ENCODE measurements at places on chromosomes 12 and 14. TPM values are rescaled to one million over a fixed set of nuclear protein-coding genes. Genes with fewer than 3 reads are reported as not detected.

HVCN1 gene
- not detected for total RNA-seq

CD163L1 gene
- total RNA-seq: 8.1 TPM

FIGNL2 gene
- total RNA-seq: not detected

HPD gene
- 0.17 TPM for total RNA-seq

STYX gene
- total RNA-seq: 22.9 TPM

SLC35E3 gene
- total RNA-seq: 10.7 TPM

TRIM9 gene
- total RNA-seq: not detected

GPN3 gene
- total RNA-seq: 30.4 TPM

CCDC196 gene
- total RNA-seq: not detected

GRCh38 chr12:54075409-54075808 is 21.8 kb downstream of the HOXC4 start:
- DNase-seq: no peak

GRCh38 chr14:63840981-63841380 is 11.8 kb upstream of the SYNE2 start:
- DNase-seq: no peak

DNA sequence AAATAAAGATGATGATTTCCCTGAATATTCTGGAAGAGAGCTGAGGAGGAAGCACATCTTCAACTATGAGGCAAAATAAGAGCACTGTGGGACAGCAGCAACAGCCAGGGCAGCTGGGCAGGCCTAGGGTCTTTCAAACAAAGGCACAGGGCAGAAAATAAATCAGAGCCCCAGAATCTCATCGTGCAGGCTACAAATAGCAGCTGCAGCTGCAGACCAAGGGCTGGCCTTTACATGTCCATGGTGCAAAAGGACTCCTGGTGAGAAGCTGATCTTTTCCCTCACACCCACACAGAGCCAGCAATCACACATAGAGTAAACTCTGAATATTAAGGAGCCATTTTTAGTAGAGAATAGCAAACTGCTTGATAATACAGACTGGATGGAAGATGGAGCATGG is 13.6 kb upstream of the MYBPC1 start:
- DNase-seq: no peak

- DNase-seq: no peak
Observed at GRCh38 chr12:105676694-105677093, 346.2 kb downstream of the C12orf75 start.

- DNase-seq: no peak
Observed at GRCh38 chr12:3741882-3742672, 10.8 kb downstream of the CRACR2A start.

DNA sequence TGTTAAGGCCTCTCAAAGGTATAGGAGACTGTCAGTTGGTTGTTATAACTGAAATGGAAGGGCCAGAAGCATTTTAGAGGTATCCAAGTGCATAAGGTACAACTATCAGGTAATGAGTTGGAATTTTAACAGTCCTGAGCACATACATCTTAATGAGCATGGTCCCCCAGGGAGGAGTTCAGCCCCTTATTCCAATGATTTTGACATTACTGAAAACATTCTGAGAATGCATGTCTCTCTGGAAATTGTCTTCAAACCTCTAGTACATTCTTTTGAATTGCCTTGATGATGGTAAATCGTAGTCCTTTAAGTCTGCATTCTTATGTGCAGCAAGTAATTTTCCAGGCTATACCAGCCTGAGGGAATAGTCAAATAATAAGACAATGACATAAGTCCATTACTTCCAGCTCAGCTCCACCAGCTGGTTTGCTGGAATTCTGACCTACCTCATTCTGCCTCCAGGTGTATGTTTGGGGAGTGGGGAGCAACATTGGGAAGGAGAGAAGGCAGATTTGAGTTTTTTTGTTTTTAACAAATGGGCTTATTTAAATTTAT is 239.2 kb downstream of the MSRB3 start:
- no peak for DNase-seq

- DNase-seq: no peak
Observed at GRCh38 chr12:131082290-131083194, 128.8 kb downstream of the ADGRD1 start.

DNA sequence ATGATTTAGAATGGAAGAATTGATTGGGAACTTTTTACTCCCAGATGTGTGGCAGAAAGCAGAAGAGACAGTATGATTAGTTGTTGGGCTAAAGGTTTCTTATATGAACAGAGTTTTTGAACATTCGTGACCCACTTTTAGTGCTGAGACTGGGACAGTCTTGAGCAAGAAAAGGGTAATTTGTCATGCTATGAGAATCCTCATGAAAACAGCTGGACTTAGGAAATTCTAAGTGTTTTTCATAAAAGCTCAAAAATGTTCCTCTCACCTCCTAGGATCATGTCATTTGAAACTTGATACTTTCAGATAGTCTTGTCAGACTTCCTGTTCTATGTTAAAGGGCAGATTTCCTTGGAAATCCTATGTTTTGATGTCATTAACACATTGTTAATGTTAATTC is 86.1 kb downstream of the MGAT4C start:
- no peak for DNase-seq

DNA sequence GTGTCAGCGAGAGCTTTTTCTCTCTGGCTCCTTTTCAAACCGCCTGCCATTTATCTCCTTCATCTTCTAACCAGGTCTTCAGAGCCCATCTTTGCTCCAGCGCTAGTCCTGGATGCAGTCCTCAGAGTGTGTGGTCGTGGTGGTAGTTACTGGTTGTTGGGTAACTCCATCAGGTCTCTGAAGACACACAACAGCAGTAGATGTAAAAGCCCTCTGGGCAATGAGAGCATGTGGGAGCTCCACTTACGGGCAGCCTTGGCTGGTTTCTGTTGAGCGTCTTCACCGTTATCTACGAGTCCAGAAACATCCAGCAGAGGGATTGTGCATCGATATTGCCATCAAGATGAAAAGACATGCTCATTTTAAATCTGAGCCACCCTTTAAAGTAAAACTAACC is 61.2 kb downstream of the FBXL14 start:
- peak; percentile 55 for DNase-seq

- no peak for DNase-seq
Observed at GRCh38 chr14:94675036-94675435, 62.8 kb downstream of the SERPINA3 start.

DNA sequence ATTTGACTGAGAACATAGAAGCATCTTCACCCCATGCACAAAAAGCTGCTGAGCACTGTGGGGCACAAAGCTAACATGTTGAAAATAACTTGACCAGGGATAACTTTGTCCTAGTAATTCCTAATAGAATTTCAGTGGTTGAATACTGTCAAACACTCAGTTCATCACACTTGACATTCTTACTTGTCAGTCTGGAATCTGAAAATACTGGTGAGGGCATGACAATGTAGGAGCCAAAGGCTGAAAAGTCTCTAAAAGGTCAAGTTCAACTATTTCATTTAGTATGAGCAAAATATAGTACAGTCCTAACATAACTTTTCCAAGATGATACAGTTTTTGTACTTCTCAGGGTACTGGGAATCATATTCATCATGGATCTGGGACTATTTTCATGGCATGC is 504.4 kb upstream of the LMO3 start:
- no peak for DNase-seq

DNA sequence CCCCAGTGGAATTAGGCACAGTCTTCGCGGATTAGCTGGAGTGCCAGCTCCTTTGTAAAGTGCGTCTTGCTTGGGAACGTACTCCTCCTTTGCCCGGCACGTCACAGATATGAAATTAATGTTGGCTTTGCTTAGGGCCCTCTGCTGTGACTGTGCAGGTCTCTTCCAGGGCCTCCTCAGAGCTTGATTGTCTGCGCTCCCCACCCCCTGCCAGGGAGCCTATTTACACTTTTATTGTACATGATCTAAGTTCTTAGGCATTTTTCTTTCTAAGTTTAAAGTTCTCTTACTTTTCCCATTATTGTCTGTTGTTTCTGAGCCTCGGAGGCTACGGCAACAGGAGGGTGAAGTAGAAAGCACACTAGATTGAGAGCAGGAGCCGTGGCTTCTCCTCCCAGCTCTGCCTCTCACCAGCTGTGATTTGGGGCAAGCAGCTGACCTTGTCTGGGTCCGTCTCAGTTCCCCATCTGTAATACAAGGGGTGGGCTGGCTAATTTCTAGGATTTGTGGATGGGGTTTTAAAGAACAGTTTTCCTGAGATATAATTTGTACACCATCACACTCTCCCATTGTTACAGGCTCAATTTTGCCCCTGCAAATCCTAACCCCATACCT is 81.8 kb downstream of the TSPAN9 start:
- peak; percentile 49 for DNase-seq

DNA sequence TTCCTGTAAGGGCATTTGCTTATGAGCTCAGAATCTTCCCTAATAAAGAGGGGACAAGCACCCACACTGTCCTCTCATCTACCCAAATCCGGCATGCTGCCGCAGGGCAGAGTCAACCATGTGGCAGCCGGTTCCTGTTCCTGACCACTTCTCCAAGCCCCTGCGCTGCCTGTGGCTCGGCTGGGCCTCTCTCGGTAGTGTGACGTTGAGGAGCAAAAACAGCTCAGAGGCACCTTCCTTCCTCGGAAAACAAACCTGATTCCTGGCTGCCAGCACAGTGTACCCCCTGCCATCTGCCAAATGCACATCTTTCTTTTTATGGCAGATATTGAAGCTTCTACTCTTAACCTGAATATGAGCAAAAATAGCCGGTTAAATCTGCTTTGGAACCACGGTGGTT is 50.5 kb downstream of the CFAP251 start:
- DNase-seq: no peak

DNA sequence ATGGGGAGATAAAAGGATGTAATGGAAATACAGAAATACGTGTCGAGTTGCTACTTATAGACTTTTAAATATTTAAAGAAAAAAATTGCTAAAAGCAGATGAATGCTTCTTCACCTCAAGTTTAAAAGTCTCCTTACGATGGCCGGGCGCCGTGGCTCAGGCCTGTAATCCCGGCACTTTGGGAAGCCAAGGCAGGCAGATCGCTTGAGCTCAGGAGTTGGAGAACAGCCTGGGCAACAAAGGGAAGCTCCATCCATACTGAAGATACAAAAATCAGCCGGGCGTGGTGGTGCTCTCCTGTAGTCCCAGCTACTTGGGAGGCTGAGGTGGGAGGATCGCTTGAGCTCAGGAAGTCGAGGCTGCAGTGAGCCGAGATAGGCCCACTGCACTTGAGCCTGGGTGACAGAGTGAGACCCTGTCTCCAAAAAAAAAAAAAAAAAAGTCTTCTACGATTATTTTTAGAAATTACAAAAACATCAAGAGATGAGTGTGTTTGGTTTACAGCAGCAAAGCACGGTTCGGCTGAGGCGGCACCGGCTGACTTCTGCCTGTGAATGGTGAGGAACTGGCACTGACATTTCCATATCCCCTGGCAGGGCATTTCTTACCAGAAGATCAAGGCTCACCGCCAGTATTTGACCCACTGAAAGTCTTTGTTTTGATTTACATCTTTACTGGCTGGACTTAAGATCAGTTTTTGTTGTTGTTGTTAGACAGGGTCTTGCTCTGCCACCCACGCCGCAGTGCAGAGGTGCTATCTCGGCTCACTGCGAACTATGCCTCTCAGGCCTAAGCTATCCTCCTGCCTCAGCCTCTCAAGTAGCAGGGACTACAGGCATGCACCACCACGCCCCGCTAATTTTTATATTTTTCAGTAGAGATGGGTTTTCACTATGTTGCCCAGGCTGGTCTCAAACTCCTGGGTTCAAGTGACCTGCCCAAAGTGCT is 3.9 kb upstream of the MTA1 start:
- DNase-seq: no peak

GRCh38 chr12:110345963-110346362 is 57.5 kb downstream of the ANAPC7 start:
- DNase-seq: no peak

- DNase-seq: no peak
Observed at GRCh38 chr12:26713885-26714383, 119.1 kb downstream of the ITPR2 start.

DNA sequence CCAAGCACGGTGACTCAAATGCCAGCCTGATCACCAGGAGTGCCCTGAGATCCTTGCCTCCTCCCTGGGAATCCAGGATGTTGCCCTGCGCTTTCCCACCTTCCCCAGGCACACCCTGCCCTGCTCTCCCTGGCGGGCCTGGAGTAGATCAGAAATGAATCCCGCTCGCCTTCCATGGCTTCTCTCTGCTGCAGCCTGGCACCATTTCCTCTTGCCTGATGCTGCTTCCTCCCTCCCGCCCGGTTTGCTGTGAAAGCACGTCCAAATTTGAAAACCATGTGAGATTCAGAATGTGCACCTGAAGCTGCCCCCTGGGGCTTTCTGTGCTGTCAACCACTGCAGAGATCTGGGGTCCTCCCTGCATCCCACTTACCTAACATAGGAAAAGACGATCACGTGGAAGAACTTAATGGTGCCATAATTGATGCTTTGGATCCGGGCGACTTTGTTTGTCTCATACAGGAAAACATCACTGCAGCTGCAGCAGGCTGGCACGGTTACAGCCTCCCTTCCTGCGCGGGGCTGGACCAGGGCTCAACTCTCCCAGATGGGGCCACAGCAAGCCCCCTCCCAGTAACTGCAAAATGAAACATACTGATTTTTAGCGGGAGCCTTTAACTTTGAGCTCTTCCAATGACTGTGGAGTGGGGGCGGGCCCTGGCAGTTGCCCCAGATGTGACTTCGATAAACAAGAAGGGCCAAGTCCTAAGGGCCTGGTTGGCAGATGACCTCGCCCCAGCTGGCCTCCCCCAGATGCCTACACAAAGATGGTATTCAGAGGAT is 24.9 kb upstream of the C12orf76 start:
- DNase-seq: no peak

- no peak for DNase-seq
Observed at GRCh38 chr12:90299666-90300065, 591.0 kb upstream of the ATP2B1 start.

DNA sequence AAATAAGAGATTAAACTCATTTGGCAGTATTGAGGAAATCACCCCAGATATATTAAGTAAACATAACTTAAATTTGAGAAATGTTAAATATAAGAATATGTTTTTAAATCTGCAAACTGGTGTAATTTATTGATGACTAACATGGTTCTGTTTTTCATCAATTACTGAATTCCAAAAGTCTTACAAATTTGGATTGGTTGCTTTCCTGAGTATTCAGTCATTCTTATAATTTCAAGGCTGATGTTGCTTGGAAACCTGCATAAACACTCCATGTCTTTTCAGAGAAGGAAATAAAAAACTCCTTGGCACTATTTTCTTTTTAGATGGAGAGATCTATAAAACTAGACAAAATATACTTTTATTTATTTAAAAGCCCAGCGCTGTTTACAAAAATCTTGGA is 71.7 kb downstream of the NOVA1 start:
- no peak for DNase-seq

- DNase-seq: peak; percentile 54
Observed at GRCh38 chr12:6752167-6752920, 597 bp downstream of the MLF2 start.

- DNase-seq: no peak
Observed at GRCh38 chr12:48927261-48927660, 2.0 kb upstream of the FKBP11 start.

- DNase-seq: peak; percentile 59
Observed at GRCh38 chr12:19186722-19187661, 57.5 kb downstream of the PLEKHA5 start.

DNA sequence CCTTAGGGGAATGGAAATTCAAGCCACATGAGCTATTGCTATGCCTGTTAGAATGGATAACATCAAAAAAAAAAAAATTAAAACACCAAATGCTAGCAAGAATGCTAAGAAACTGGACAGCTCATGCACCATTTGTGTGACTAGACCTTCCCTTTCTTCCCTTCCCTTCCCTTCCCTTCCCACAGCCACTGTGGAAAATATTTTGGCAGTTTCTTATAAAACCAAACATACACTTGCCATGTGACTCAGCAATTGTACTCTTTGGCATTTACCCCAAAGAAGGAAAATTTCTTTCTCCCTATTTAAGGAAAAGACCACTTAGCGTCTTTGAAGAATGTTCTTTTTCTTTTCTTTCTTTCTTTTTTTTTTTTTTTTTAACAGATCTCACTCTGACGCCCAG is 49.1 kb upstream of the FKBP4 start:
- DNase-seq: no peak

GRCh38 chr14:81801921-81802320 is 268.3 kb upstream of the SEL1L start:
- DNase-seq: no peak

All from HFFc6 (cell line).